ENCODE measurements at places on chromosomes 16 and 17.
A peak's percentile ranks its signal among the peaks of the same experiment; 100 is the strongest.

- no peak for DNase-seq
- no peak overlapping the region for H3K4me3 ChIP-seq
- no peak overlapping the region for H3K27ac ChIP-seq
Measured at GRCh38 chr16:55539488-55539887, 27.0 kb upstream of the CAPNS2 start.

- H3K27ac ChIP-seq = peak overlapping the region; percentile 76
- H3K27me3 ChIP-seq = peaks cover 40% of the 10 kb centered on the region
- H3K36me3 ChIP-seq = no peaks in the 10 kb centered on the region
- DNase-seq = peak; percentile 49
Measured at GRCh38 chr16:15857724-15858560, 1.1 kb upstream of the MYH11 start.

GRCh38 chr17:36817483-36818048 lies 119.7 kb upstream of the LHX1 start:
- no peak overlapping the region for H3K27ac ChIP-seq
- H3K27me3 ChIP-seq = peaks cover 62% of the 10 kb centered on the region
- no peak for DNase-seq
- no peaks in the 10 kb centered on the region for H3K4me1 ChIP-seq
- no peaks in the 10 kb centered on the region for H3K36me3 ChIP-seq
- H3K4me3 ChIP-seq = no peak overlapping the region

DNA sequence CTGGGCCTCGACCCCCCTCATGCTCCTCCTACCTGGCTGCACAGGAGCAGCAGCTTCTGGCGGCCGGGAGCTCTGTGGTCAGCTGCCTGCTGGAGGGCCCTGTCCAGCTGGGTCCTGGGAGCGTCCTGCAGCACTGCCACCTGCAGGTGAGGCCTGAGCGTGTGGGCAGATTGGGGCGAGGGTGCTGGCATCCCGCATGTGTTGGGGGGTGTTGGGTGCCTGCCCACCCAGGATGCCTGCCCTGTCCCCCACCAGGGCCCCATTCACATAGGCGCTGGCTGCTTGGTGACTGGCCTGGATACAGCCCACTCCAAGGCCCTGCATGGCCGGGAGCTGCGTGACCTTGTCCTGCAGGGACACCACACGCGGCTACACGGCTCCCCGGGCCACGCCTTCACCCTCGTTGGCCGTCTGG lies 16.5 kb downstream of the FCSK start:
- H3K4me3 ChIP-seq = no peak overlapping the region
- H3K4me1 ChIP-seq = no peaks in the 10 kb centered on the region
- DNase-seq = peak; percentile 26
- H3K36me3 ChIP-seq = no peaks in the 10 kb centered on the region
- H3K27ac ChIP-seq = no peak overlapping the region
- no peaks in the 10 kb centered on the region for H3K27me3 ChIP-seq

GRCh38 chr16:75323933-75324332 lies 72.5 kb upstream of the BCAR1 start:
- H3K27me3 ChIP-seq = no peaks in the 10 kb centered on the region
- no peaks in the 10 kb centered on the region for H3K36me3 ChIP-seq
- DNase-seq = no peak
- H3K4me1 ChIP-seq = peaks cover 14% of the 10 kb centered on the region
- H3K4me3 ChIP-seq = no peak overlapping the region

GRCh38 chr16:55642611-55643010 lies 13.2 kb upstream of the SLC6A2 start:
- H3K4me1 ChIP-seq = no peaks in the 10 kb centered on the region
- H3K27me3 ChIP-seq = no peaks in the 10 kb centered on the region
- H3K4me3 ChIP-seq = no peak overlapping the region
- DNase-seq = no peak
- H3K27ac ChIP-seq = no peak overlapping the region
